ENCODE measurements at places on chromosomes 2 and 18.

GRCh38 chr2:12931186-12931844 lies 214.6 kb downstream of the TRIB2 start:
- DNase-seq, result no peak

- DNase-seq, result no peak
Observed at GRCh38 chr2:66872081-66872985, 437.4 kb downstream of the MEIS1 start.

- DNase-seq, result no peak
Observed at GRCh38 chr2:239200646-239201530, 199.9 kb downstream of the HDAC4 start.

DNA sequence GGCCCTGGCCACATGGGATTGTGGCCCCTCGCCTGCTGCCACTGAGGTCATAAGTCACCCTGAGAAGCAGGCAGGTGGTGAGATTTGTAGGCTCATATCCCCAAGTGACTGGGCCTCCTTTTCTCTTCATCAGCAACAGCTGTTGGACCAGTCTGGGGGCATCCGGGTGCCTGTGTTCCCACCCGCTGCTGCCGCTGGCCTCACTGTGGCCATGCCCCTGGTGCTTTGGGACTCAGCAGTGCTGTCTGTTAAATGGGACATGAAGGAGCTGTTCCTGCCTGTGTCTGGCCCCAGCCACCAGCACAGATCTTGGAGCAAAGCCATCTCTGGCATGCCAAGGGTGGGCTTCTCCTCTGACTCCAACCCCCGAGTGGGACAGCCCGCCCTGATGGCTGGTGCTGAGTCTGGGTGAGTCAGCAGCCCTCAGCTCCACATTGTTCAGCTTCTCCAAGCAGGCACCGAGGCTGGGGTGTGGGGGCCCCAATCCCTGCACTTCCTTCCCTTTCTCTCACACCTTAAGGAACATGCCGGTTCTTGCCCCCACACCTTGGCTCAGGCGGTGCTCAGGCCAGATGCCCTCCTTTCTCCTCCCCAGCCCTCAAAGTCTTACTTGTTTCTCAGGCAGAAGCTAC lies 207.9 kb downstream of the GLI2 start:
- no peak for DNase-seq

- no peak for DNase-seq
Observed at GRCh38 chr2:197513915-197514314, 2.0 kb upstream of the MOB4 start.

GRCh38 chr18:37572736-37573135 lies 7.1 kb upstream of the CELF4 start:
- no peak for DNase-seq

- DNase-seq, result no peak
Observed at GRCh38 chr2:36277146-36277808, 78.3 kb upstream of the CRIM1 start.

DNA sequence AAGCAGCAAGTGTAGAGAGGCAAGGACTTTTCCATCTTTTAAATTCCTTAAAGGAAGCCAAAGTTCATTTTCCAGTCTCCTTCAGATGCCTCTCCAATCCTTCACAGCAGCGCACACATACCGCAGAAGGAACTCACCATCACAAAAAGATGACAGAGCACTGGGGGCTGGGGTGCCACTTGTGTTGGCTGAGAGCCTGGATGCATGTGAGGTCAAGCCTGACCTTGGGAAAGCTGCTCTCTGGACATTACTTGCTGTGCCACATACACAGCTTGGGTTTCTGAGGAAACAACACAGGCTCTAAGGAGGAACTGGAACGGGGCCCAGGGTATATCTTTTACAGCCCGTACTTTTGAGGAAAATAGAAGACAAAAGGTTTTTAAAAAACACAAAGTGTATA lies 364.3 kb upstream of the MEX3C start:
- DNase-seq, result no peak

DNA sequence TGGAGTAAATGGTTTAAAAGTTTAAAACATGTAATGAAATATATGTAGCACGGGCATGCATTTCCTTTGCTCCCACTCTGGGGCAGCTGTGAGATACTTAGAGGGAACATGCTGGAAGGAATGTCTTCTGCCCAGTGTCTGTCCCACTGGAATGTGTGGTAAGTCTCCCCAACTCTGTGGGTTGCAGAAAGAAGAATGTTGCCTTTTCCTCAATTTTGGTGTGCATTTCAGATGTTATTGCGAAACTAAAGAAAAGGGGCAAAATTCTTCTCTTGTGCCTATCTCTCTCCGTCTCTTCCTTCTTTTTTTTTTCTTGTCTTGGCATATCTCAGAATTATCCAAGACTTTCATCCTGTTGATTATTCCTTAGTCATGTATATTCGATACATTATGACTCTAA lies 201.1 kb downstream of the SH3RF3 start:
- no peak for DNase-seq

DNA sequence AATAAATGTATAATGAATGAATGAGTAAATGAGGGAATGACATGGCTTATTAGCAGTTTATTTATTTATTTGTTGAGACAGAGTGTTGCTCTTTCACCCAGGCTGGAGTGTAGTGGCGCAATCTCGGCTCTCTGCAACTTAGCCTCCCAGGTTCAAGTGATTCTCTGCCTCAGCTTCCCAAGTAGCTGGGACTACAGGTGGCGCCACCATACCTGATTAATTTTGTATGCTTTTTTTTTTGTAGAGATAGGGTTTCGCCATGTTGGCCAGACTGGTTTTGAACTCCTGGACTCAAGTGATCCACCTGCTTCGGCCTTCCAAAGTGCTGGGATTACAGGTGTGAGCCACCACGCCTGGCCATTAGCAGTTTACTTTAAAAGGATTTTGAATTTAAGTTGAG lies 100.3 kb upstream of the CAVIN2 start:
- no peak for DNase-seq

DNA sequence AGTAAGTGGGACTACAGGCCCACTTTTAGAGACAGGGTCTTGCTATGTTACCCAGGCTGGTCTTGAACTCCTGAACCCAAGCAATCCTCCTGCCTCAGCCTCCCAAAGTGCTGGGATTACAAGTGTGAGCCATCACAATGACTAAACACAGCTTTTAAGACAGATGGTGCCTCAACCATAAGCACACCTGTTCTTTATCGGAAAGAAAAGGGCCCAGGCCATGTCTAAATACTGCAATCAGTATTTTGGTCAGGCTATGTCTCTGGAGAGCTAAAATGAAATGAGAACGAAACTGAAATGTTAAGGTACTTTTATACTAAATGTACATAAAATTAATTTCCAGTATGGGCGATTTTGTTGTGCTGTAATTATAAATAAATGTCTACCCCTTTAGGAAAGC lies 69.5 kb upstream of the SPTBN1 start:
- no peak for DNase-seq

- no peak for DNase-seq
Observed at GRCh38 chr2:239830121-239831000, 194.8 kb downstream of the NDUFA10 start.

DNA sequence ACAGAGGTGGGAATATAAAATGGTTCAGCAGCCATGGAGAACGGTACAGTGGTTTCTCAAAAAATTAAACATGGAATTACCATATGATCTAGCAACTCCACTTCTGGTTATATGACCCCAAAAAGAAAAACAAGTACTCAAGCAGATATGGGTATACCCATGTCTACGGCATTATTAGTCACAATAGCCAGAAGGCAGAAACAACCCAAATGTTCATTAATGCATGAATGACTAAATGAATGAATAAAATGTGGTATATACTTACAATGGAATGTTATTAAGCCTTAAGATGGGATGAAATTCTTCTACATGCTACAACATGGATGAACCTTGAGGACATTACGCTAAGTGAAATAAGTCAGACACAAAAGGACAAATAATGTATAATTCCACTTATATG lies 266.8 kb upstream of the FBXO11 start:
- no peak for DNase-seq

DNA sequence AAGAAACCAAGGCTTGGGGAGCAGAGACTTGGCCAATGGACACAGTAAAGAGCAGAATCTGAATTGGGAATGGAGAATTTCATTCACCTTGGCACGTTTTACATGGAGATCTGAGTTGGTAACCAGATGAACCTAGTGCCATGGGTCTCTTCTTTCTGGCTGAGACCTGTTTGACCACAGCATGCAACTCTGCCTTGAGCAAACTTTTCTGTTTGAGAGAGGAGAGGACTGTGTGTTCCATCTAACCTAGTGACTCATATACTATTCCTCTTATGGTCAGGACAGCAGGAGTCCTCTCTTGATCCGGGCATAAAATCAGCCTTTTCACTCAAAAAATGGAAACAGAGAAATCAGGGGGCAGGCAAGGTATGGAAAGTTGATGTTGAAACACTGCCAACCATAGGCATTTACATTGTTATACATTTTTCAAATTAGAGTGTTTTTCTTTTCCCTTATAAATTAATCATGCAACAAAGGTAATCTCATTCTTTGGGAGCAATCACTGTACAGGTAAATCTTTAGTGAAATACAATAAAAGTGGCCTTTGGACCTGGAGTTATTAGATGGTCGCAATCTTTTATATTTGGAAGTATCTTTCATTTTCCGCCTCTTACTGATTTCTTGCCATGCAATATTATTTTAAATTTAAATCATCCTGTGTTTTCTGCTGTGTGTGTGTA lies 86.7 kb downstream of the NRP2 start:
- DNase-seq, result no peak

- DNase-seq, result no peak
Observed at GRCh38 chr2:54574107-54574859, 118.2 kb downstream of the SPTBN1 start.

DNA sequence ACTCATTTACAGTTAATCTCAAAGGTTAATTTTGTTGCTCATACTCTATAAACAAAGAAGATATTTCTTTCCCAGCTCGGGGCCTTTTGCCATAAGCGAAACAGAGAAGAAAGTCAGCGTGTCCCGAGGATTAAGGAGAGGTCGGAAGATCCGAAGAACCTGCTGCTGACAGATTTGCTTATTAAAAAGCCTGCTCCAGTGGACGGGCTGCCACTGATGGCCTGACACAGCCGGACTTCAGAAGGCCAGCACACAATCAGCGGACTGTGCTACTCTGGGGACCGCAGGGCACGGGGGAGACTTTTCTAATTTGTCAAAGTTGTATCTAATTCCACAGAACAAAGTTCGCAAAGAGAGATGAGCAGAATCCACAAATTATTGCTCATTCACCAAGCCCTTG lies 315.4 kb downstream of the ETAA1 start:
- DNase-seq, result no peak

DNA sequence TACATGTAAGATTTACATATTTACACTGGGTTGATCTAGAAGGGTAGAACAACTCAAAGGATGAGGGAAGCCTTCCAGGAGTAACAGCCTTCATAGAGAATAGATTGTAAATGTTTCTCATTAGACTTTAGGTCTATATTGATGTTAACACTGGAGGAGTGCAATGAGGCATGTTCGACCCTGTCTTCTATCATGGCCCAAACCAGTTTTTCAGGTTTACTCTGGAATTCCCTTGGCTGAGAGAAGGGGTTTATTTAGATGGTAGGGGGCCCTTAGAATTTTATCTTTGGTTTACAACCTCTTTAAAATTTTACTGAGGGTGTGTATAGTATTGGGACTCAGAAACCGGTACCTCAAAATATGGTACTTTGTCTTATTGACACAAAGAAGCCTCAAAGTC lies 634.9 kb upstream of the PIK3C3 start:
- no peak for DNase-seq

DNA sequence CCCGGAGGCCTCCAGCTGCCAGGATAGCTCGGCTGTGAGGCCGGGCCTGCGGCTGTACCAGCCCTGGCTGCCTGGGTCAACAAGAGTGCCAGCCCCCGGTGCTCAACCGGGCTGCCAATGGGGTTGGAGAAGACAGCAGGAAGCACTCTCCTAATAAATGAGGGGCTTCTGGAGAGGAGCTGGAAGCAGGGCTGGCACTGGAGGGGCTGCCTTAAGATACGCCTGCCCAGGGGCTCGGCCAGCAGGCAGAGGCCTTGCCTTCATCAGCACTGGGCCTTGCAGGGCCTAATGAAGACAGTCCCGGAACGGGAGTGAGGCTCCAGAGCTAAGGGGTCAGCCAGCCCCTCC lies 73.6 kb downstream of the TEX51 start:
- DNase-seq, result no peak

DNA sequence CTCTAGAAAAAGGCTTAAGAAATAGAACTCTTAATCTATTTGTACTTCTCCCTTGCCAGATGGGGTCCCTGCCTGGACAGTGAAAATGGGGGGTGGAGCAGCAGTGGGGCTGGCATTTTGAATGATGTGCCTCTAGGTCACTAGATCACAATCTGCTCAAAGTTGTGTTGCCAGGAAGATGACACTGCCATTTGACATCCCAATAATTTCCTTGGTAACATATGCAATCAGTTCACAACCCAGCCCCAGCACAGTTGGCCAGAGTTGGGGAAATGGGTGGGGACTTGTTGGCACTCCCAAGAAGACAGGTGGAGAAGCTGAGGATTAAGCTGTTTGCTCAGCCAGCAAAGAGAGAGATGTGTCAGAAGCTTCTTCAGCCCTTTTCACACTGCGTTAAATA lies 558.3 kb upstream of the KLHL29 start:
- DNase-seq, result no peak

- DNase-seq, result no peak
Observed at GRCh38 chr2:235988271-235989015, 179.7 kb downstream of the GBX2 start.

DNA sequence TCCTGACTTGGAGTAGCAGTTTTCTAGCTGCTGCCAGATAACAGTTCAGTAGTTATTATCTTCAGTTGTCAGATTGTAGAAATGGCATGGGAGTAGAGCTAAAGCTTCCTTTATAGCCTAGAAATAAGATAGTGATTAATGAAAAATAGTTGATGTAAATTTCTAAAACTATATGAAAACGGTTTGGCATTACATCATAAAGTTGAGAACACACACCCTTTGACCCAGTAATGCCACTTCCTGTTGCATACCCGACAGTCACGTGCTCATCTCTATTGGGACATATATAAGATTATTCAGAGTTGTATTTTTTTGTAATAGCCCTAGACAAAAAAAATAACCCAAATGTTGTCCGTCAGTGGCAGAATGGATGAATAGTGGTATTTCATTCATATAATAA lies 39.4 kb upstream of the ASB1 start:
- no peak for DNase-seq

- DNase-seq, result no peak
Observed at GRCh38 chr2:146040051-146040450, 1520.1 kb upstream of the ZEB2 start.

GRCh38 chr2:218079943-218080913 lies 11.2 kb downstream of the RUFY4 start:
- DNase-seq, result no peak

GRCh38 chr2:104473546-104473945 lies 380.4 kb upstream of the POU3F3 start:
- no peak for DNase-seq

GRCh38 chr2:146987996-146988395 lies 856.8 kb upstream of the ACVR2A start:
- DNase-seq, result no peak

- DNase-seq, result no peak
Observed at GRCh38 chr2:51511002-51511401, 479.1 kb upstream of the NRXN1 start.

Data from brain pericyte (primary cell).